ENCODE measurements at places on chromosomes 3 and 15.

- DNase-seq, result no peak
Observed at GRCh38 chr15:91897585-91898372, 44.3 kb downstream of the SLCO3A1 start.

DNA sequence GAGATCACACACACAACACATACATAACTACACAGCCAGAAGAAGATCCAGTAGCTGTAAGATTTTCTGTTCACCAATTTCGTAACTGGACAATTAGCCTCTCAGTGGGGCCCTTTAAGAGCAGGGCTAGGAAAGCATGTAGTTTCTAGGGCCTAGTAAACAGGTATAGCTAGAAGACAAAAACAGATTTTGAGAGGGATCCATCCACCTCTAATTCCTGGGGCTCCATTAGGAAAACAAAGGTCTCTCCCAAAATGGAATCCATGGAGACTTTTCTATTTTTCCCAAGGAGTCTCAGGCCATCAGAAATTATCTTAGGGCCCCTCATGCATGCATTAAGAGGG, 10.5 kb downstream of the KIF15 start:
- DNase-seq, result no peak

GRCh38 chr15:64865998-64866520, 24.3 kb downstream of the PLEKHO2 start:
- peak; percentile 71 for DNase-seq

DNA sequence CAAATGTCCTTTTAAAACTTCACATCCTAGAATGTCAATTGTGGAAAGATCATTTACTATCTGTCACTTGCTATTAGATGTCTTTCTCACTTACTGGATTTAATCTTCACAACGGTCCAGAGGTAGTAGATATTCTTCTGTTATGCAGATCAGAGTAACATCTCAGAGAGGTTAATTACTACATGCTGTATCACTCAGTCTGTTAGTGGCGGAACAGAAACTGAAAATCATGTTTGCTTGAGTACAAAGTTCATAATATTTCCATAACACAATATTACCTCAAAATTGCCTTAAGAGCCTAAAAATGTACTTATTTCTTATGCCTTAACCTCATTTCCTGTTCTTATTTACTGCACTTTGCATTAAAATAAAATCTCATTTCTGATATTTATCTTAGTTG, 28.6 kb upstream of the GPR149 start:
- no peak for DNase-seq

DNA sequence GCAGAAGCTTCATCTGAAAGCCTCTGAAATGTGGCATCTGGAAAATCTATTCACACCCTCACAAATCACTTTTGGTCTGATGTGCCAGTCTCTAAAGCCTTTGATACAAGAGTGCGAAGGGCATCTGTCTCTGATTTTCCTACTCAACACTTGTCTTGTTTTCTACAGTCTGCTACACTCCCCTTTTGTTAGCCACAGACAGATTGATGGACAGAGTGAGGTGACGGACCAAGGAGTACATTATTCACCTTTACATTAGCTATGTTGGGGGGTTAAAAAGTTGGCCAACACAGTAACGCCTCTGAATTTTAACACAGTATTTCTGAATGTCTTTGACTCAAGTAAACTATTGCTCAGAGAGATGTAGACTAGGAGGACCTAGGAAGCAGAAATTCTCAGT, 63.1 kb downstream of the TNIK start:
- no peak for DNase-seq

GRCh38 chr3:25585361-25586166, 79.1 kb downstream of the TOP2B start:
- no peak for DNase-seq

- DNase-seq, result no peak
Observed at GRCh38 chr3:168989396-168989795, 674.1 kb downstream of the MECOM start.

DNA sequence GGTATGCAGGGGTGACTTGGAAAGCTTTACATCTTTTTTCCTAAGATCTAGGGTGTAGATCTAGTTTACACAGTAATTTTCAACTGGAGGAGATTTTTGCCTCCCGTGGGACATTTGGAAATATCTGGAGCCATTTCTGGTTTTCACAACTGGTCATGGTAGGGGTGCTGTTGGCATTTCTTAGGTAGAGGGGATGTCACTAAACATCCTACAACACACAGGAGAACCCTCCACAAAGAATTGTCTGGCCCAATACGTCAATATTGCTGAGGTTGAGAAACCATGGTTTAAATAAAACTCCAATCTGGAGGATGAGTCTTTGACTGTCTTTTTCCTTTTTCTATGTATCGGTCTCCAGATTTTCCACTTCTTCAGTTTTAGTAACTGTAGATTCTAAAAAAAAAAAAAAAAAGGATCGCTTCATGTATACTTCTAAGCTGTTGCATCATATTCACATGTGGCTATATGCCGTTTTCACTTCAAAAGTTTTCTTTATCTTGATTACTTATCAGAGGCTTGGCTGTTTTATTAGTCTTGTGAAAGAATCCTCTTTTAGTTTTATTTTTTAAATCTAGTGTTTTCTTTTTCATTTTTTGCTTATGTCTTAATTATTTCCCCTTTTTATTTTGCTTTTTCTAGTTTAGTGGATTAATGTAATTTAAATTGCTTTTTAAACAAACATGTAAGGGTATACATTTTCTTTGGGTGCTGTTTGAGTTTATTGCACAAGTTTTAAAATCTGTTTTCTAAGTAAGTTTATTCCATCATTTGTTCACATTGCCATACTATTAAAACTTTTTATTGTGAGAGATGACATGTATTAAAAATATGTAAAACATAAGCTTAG, 21.2 kb downstream of the UBE2Q2 start:
- DNase-seq, result no peak

- DNase-seq, result no peak
Observed at GRCh38 chr3:24025805-24026204, 80.7 kb downstream of the NR1D2 start.

GRCh38 chr3:171648069-171648468, 162.2 kb downstream of the PLD1 start:
- DNase-seq, result no peak

DNA sequence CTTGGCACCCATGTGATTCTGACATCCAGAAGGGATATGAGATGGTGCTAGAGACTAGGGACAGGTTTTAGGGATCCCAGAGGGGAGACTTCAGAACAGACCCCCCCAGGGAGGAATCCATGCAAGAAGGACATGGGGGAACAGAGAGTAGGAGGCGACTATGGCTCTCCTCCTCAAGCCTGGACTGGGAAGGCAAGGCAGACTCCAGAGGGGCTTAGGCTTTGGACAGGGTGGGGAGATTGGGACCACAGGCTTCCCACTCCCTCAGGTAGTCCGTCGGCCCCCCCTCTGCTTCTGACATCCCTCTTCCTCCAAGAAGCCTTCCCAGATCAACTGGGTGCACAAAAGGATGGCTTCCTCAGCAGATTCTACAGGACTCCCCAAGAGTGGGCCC, 3.0 kb upstream of the VIPR1 start:
- DNase-seq, result no peak

DNA sequence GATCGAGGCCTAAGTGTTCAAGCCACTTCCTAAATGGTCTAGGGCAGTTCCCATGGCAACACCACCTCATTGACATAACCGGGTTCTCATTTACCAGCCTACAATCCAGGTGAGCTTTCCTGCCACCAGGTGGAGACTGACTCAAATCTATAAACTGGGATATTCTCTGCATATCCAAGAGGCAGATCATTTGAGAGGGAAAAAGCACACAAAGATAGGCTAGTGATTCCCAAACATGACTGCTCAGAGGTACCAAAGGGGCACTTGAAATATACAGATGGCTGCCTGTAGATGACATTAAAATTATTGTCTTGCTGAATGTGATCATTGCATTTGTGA, 141.3 kb upstream of the PROK2 start:
- peak; percentile 19 for DNase-seq

DNA sequence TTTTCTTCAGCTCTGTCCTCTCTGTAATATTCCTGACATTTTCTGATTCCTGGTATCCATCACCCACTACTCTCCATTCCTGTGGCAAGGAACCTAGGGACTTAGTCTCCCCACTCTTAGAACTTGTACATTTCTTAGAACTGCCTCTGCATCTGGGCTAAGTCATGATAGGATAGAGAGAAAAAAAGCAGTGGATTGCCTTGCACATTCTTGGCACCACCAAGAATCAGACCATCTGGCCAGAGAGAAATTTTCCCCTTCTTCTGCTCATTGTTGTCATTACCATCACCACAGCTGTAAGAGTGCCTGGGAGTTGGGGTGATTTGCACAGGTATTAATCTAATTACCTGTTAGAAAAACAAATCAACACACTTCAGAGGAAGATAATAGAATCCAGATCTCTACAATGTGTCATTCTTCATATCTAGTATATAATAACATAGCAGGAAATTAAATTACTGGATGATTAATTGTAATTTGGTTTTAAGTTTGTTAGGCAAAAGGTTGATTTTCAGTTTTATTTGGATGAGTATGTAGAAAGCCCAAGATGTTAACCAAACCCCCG, 264.8 kb upstream of the ZPLD1 start:
- no peak for DNase-seq

- DNase-seq, result no peak
Observed at GRCh38 chr3:47520756-47521155, 7.2 kb upstream of the ELP6 start.

All from putamen (tissue), 1 donor.